IMR-90 (cell line): ENCODE measurements at places on chromosomes 4 and X. TPM values are rescaled to one million over a fixed set of nuclear protein-coding genes. Genes with fewer than 3 reads are reported as not detected.
A peak's percentile ranks its signal among the peaks of the same experiment; 100 is the strongest.

- DNase-seq = no peak
Measured at GRCh38 chrX:120205816-120206753, 44.5 kb upstream of the ZBTB33 start.

Gene VGLL1
- total RNA-seq = not detected in 2 replicates

DNA sequence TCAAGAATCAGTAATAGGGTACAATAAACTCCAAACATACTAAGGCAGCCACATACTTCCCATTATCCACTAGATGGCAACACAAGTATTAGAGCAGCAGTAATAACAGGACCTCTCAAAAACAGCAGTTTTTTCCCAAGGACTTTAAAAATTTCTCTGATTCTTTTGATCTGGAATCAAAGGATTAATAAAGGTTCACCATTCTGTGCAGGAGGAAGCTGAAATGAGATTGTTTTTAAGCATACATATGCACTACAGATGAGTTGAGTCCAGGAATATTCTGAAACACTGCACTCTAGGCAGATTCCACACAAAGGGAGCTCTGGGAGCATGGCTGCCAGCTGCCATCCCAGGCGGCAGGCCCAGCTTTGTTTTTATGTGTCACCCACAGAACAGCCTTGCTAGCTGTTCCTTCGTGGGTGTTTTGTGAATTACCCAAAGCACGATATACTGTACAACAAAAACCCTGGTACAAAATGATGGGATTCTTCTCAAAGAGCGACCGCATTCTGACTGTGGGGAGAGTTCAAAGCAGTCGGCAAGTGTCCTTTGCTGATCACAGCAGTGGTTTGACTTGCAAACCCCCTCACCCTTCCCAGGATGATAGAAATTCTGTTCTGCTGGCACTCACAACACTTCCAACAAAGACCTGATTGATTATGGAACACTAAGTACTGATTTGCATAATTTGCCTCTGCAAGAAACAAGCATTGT is 61.0 kb downstream of the STX18 start:
- peak; percentile 41 for DNase-seq

DNA sequence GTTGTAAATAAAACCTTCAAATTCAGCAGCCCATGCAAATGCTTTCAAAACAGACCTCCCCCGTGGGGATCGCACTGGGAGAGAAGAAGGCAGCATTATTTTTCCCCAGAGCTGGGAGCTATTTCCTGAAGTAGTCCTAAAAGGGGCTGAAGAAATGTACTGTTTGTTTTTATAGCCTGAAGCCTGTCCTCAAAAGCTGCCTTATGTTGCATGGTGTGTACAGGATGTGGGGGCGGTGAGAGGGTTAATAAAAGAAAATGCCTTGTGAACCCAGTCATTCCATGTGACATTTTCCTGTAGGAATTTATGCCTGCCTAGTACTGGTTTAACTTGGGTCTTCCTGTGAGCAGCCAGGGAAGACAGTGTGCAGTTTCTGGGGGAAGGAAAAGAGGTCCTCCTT is 144.1 kb downstream of the SOWAHB start:
- DNase-seq = peak; percentile 98

Gene FREM3
- not detected in 2 replicates for total RNA-seq

GRCh38 chr4:88623097-88623496 is 30.8 kb downstream of the HERC3 start:
- peak; percentile 86 for DNase-seq

Gene PABPC4L
- total RNA-seq = 0.72 and 1.1 TPM in 2 replicates

Gene HS3ST1
- not detected in 2 replicates for total RNA-seq

Gene BEND2
- not detected in 2 replicates for total RNA-seq

Gene TCEAL3
- total RNA-seq = 3.2 and 13.1 TPM in 2 replicates

DNA sequence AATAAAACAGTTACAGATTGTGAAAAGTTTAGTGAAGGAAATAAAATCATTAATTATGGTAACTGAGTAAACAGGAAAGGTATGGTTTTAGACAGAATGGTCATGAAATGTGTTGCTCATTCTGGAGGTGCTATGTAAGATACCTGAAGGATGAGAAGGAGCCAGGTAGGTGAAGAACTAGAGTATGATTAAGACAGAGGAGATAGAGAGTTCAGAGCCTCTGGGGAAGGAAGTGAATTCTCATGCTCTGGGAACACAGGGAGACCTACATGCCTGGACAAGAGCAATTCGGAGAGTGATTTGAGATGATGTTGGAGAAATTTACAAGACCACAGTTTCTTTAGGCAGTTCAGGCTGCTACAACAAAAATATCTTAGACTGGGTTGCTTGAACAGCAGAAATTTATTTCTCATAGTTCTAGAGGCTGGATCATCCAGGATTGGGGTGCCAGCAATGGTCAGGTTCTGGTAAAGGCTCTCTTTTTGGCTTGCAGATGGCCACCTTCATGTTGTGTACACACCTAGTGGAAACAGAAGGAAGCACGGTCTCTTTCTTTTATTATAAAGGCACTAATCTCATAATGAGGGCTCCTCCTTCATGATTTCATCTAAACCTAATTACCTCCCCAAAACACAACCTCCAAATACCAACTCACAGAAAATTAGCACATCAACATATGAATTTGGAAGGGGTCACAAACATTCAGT is 1416.1 kb downstream of the PCDH7 start:
- DNase-seq = no peak

Gene IL2
- total RNA-seq = not detected in 2 replicates

Gene RBM3
- total RNA-seq = 341 and 386 TPM in 2 replicates

- DNase-seq = no peak
Measured at GRCh38 chrX:15344106-15344505, 8.8 kb upstream of the PIGA start.

- no peak for DNase-seq
Measured at GRCh38 chrX:574251-574650, 56.3 kb upstream of the SHOX start.

Gene MAGEC2
- not detected in 2 replicates for total RNA-seq

GRCh38 chrX:13101441-13102139 is 57.2 kb upstream of the FAM9C start:
- peak; percentile 86 for DNase-seq

DNA sequence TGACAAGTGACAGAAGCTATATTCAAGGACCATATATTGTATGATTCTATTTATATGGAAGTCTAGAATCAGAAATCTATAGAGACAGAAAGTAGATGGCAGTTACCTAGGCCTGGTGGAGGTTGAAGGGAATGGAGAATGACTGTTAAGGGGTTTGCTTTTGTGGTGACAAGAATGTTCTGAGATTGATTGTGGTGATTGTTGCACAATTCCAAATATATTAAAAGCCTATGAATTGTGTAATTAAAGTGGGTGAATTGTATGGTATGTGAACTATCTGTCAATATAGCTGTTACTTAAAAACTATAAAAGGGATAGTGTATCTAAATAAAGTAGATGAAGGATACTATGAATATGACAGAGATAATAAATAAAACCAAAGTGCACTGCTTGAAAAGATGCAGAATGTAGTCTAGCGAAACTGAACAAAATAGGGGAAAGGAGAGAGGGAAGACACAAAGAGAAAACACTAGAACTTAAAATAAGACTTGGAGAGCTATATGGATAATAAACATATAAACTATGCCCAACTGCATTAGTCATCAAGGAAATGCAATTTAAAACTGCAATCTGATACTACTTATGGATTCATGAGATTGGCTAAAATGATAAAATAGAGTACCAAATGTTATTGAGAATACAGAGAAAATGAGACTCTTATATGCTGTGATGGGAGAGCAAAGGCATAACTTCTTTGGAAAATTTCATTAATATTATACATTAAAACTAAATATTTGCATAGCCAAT is 82.1 kb upstream of the BANK1 start:
- no peak for DNase-seq

Gene GABRB1
- total RNA-seq = 16.1 and 16.4 TPM in 2 replicates

DNA sequence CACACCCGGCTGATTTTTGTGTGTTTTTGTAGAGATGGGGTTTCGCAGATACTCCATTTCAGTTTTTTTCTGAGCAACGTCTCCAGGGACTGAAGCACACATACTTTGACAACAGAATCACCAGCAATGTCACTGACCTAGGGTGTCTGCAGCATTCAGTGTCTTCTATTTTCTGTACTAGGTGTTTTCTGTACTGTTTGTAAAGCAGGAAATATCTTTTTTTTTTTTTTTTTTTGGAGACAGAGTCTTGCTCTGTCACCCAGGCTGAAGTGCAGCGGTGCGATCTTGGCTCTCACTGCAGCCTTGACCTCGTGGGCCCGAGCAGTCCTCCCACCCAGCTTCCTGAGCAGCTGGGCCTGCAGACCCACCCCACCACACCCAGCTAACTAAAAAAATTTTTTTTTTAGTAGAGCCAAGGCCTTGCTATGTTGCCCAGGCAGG is 8.9 kb downstream of the ADD1 start:
- no peak for DNase-seq

- DNase-seq = no peak
Measured at GRCh38 chr4:145769450-145770037, 89.6 kb downstream of the C4orf51 start.

Gene MAB21L2
- 11.7 and 12.0 TPM in 2 replicates for total RNA-seq

- DNase-seq = peak; percentile 50
Measured at GRCh38 chr4:13984991-13985800, 357.7 kb upstream of the BOD1L1 start.

GRCh38 chrX:153634832-153635231 is 12.2 kb upstream of the DUSP9 start:
- no peak for DNase-seq

Gene TLL1
- total RNA-seq = not detected in 2 replicates

DNA sequence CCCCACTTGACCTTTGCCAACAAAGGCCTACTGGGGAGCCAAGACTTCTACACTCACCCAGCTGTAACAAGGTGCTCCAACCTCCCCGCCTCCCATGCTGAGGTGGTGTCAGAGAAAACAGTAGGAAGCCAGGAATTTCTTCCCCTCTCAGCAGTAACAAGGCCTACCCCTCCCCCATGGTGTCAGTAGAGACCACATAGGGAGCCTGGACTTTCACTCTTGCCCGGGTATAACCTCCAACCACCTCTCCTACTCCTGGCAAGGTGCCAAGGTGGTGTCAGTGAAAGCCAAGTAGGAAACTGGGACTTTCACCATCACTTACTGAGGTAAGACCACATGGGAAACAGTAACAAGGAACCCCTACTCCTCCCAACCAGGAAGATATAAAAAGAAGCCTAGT is 93.1 kb downstream of the SLC16A2 start:
- no peak for DNase-seq

DNA sequence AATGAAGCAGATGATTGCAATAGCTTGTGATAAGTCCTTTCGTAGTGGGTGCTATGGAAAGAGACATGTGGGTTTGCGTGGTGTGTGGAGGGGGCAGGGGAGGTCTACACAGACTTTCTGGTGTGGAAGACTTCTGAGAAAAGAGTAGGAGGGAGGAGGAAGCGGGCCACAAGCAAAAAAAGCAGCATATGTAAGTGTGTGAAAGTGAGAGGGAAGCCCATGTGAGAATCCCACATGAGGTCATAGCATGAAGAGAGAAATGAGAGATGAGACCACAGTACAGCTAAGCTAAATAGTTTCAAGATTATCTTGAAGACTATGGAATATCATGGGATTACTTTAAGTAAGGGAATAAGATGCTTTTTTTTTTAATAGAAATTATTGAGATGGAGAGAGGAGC is 2039.9 kb upstream of the TENM3 start:
- DNase-seq = no peak

Gene SULT1B1
- under 0.01 and 0.18 TPM in 2 replicates for total RNA-seq

Gene SPANXD
- not detected in 2 replicates for total RNA-seq

Gene DMD
- total RNA-seq = 10.6 and 11.8 TPM in 2 replicates

- DNase-seq = no peak
Measured at GRCh38 chrX:108033890-108034289, 11.0 kb upstream of the VSIG1 start.

GRCh38 chr4:138242076-138242833 is at the start of gene SLC7A11:
Gene SLC7A11 (minus strand): TSS chr4:138242349. CDS start chr4:138242069, 280 bp downstream.
- DNase-seq = peak; percentile 100

DNA sequence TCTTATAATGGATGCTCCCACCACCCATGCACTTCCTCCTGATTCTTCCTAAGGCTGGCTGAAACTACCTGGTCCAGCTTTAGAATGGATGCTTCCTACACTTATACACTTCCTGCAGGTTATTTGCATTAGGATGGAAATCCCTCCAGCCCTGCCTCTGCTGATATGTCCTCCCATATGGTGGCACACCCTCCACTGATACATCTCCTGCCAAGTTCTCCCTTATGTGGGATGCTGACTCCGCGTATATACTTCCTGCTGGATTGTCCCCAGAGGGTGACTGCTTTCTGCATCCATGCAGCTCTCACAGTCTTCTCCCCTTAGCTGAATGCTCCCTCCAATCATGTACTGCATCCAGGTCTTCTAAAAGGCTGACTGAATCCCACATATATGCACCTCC is 254.6 kb upstream of the FAM47C start:
- DNase-seq = no peak

Gene CTPS2
- 13.1 and 16.1 TPM in 2 replicates for total RNA-seq

GRCh38 chrX:47222751-47223350 is 4.4 kb downstream of the CDK16 start:
- DNase-seq = no peak

DNA sequence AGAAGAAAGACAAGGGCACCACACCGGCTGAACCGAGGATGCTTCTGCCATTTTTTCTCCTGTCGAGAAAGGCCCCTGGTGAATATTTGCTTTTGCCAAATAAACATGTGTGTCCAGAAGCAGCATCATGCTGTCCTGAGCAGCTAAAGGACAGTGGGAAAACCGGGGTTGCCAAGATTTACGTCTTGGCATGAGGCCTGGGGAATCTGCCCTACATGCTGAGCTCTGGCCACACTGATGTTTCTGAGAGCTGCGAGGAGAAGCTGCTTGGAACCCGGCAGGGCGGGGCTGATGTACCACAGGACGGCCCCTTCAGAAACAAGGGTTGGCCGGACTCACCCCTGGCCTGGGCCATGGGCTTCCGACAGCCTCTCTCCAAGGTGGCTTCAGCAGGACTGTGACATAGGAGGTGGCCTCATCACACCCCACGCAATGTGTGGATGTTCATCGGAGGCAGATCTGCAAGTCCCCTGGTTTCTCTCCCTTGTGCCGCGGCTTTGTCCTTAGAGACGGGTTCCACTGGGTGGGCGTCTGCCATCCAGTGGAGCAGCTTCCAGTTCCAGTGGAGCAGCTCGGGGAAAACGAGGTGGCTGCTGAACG is 42.2 kb upstream of the SORCS2 start:
- DNase-seq = no peak

- no peak for DNase-seq
Measured at GRCh38 chr4:81635739-81636138, 164.0 kb upstream of the RASGEF1B start.

DNA sequence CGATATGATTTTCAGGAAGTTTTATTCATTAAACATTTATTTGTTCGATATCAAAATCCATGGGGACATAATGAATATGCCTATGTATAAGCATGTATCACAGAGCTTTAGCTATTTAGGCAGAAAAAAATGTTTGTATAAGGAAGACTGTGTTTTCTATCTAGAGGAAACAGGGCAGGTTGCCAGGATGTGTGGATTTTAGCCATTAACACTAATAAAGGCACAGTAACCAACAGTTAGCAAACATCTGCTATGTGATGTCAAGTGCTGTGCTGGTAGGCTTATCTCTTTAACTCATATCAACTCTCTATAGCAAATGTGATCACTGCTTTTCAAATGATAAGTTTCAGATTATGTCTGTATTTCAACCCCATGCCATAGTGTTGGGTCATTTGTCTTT is 708.9 kb upstream of the HS3ST1 start:
- no peak for DNase-seq
